ENCODE measurements at places on chromosomes 2 and 18.

GRCh38 chr2:37849911-37850310, 75.2 kb upstream of the RMDN2 start:
- no peak for DNase-seq

- no peak for DNase-seq
Observed at GRCh38 chr18:35028536-35028935, 12.7 kb upstream of the MAPRE2 start.

DNA sequence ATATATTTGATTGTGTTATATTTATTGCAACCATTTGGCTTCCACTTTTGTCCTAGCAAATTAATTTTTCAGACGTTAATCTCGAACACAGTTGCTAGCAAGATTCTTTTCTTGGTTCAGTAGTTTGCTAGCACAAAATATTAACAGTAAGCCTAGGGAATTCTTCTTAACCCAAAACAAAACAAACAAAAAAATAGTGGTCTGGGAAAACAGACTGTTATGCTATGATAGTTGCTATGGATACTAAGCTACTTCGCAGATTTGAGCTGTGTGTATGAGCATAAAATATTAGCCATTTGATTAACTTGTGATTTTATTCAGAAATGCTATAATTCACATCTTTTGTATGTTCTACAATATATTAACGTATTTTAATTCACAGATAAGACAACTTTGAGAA, 541.5 kb upstream of the NETO1 start:
- DNase-seq, result no peak

DNA sequence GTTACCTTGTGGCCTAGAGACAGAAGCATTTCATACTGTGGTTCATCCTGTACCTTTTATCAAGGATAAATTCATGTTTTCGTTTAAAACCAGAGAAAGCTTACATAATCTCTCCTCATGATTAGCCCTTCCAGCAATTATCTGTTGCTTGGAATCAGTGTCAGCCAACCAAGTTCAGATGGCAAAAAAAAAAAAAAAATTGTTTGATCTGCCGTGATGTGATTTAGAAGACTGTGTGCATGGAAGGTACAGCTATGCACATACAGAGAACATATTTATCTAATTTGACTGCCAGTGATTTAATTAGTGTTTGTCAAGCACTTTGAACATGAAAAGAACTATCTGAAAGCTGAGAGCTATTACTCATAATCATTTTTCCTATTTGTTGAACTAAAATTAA, 180.9 kb downstream of the ZEB2 start:
- DNase-seq, result no peak

DNA sequence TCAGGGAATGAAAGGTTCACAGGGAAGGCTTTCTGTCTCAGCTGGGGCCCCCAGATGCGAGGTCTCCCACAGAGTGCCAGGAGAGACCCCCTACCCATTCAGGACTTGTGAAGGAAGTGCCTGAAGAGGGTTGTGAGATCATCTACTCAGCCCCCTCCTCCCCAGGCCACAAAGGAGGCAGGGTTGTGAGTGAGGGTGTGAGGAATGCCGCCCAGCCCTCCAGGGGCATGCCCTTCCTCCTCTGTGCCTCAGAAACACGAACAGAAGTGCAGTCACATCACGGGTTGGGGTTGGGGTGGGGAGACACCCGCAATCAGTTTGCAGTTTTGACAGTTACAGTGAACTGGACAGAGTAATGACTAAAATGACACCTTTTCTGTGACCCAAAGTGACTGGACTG, 5.0 kb downstream of the MAL start:
- no peak for DNase-seq

- DNase-seq, result no peak
Observed at GRCh38 chr2:121626777-121627524, 22.3 kb downstream of the CLASP1 start.
